CD4-positive, alpha-beta memory T cell (primary cell): ENCODE measurements at places on chromosomes 5 and 9.

DNA sequence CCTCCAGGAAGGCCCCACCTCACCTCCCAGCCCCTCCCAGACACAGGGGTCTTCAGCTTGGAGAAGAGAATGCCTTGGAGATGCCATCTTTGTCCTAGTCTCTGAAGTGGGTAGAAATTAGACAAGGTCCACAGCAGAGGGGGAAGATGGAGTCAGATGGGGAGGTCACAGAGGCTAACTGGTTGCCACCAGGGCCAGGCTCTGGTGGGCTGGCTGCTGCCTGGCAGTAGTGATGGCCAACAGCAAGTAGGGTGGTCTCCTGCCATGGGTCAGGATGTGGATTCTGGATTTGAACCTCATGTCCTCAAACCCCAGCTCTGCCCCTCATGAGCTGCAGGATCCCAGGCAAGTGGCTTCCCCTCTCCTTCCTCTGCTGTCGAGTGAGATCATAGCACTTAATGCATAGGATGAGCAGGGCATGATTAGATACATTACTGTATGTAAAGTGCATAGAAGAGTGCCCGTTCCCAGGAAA lies 38.7 kb upstream of the NEK6 start:
- no peak for DNase-seq

GRCh38 chr5:74136276-74136825 lies 504.2 kb downstream of the ENC1 start:
- no peak for DNase-seq

GRCh38 chr9:95105519-95106287 lies 211.8 kb downstream of the FANCC start:
- DNase-seq = no peak

DNA sequence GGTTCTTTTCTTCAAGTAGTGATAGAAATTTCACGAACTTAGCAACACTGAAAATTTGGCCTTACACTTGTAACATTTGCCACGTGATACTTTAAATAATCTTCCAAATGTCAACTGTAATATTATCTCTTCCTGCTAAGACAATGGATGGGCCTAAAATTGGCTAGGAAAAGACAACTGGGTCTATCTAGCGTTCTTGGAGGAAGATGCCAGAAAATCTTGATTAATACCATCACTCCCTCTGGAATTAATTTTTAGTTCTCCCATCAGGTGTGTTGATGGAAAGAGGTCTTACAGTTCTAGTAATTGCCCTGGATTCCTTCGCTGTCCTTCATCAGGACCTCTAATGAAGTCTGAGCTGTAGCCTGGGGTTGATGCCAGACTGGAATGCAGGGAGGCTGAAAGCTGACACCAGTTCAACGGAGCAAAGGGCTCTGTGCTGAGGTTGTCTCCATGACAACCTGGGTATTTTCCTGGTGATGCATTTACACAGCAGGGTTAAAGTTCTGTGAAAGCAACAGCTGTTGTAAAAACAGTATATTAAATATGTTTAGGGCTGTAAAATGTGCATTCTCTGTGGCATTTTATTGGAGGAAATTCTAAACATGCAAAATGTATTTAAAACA lies 92.3 kb downstream of the GAS1 start:
- DNase-seq = no peak

DNA sequence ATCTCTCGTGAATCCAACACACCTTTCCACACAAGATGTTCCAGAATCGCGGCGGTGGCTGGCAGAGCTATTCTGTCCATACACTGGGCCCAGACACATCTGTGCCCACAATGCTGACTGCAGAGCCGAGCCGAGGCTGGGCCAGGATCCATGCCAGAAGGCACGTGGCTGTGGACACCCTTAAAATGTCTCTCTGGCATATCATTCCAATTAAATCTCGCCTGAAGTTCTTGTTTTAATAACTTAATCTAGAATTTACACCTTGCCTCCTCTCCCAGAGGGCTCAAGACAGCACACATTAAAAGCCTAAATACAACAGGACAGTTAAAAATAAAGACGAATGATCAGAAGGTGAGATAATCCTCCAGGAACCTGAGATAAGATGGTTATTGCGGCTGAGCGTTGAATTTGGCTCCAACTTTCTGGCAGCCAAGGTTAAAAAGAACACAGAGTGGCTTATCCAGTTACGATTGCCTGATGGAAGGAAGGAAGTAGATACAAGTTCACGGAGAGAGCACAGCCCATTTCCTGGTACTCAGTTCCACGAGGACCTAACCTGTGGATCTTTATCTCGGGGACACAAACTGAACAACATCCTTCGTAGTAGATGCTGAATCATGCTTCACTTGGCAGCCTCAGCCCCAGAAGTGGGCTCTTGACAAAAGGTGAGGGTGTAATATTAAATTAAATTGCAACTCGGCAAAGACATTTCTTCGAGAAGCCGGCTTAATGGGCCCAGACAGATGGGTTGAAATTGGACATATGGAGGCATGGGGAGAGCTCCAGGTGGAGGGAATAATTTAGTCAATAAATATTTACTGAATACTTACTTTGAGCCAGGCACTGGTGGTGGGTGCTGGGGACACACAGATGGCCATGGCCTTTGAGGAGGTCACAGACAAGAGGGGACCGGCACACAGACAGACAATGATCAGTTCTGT lies 86.0 kb upstream of the TBC1D2 start:
- no peak for DNase-seq

GRCh38 chr5:74977471-74977870 lies 74.9 kb downstream of the GCNT4 start:
- DNase-seq = no peak

DNA sequence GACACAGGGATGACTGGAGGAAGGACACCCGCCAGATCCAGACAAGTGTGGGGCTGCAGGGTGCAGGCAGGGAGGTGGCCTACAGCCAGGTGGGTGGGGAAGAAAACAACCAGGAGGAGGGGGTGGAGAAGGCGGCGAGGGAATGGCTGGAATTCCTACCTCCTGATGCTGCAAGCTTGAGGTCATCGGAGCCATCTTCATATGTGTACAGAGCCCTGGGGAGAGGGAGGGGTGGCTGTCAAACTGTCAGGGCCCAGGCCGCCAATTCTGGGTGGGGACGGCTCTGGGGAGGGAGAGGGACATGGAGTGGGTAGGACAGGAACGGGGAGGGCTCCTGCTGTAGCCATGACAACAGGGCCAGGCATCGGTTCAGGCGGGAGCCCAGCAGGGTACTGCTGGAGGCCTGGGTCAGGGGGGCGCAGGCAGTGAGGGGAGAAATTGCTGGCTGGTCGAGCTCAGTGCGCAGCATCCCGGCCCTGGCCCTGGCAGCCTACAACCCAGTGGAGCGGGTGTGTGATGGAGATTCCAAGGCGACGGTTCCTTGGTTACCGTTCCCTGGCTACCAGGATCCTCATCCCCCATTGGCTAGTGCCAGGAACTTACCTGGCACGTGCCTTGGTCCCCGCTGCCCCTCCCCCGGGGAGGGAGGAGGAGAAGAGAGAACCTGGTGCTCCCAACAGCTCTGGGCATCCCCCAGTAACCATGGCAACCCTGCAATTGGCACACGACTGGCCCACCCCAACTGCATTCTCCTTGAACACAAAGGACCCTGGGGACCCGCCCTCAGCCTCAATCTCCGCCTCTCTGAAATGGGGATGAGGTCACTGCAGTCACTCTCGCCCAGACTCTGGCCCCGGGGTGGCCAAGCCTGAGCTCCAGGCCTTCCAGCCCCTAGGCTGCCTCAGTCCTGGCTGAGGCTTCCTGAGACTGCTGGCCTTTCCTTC lies 4.5 kb downstream of the DBN1 start:
- no peak for DNase-seq

GRCh38 chr5:68137511-68138140 lies 77.9 kb upstream of the PIK3R1 start:
- no peak for DNase-seq

GRCh38 chr5:57681942-57682341 lies 199.3 kb upstream of the ACTBL2 start:
- DNase-seq = no peak

DNA sequence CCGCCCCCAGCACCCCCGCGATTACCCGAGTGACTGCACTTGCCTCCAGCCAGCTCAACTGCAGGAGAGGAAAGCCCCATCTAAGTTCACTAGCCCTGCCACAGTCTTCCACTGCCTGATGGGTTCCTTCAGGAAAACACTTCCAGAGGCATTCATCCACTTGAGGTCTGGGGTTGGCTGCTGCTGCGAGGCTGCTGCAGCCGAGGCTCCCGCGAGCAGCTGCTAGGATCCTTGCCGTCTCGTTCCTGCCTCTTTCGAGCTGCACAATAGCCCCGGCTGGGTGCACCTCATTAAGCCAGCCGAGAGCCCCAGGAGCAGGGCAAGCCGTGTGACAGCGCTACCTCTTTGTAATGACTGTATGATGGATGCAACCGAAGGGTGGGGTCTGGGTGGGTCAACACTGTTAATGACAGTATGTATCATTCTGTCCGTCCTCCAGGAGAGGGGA lies 24.2 kb upstream of the ELAVL2 start:
- DNase-seq = no peak

DNA sequence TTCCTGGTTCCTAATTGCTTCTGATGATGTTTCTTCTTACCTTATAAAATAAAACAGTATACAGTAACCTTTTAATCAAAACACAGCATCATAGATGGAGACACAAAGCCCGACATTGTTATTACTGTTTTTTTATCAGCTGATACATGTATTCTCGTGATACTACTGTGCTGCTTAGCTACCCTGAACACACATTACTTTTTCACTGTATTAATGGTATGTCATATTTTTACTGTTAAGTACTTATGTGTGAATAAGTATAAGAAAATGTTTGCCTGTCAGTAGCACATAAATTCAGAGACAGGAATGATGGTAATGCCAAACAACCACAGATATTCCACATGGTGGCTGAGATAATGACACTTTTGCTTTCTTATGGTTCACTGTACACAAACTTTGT lies 68.7 kb downstream of the RAB24 start:
- no peak for DNase-seq

DNA sequence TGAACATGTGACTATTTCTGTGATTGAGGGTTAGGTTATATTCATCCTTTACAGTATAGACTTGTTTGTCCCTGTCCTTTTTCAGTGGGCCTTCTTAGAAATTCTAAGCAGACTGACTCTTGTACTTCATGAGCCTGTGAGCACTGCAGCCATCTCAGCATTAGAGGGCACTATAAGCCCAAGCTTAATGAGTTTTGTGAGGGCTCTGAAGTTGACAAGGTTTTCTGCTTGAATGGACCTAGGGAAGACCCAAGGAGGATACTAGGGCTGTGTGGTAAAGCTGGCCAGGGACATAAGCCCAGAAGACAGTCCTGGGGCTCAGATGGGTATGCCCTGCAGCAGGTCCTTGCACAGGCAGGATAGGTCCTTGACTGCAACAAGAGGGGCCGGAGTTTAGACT lies 126.5 kb downstream of the MRPS30 start:
- DNase-seq = no peak

GRCh38 chr5:159906463-159906862 lies 9.8 kb upstream of the ADRA1B start:
- no peak for DNase-seq

DNA sequence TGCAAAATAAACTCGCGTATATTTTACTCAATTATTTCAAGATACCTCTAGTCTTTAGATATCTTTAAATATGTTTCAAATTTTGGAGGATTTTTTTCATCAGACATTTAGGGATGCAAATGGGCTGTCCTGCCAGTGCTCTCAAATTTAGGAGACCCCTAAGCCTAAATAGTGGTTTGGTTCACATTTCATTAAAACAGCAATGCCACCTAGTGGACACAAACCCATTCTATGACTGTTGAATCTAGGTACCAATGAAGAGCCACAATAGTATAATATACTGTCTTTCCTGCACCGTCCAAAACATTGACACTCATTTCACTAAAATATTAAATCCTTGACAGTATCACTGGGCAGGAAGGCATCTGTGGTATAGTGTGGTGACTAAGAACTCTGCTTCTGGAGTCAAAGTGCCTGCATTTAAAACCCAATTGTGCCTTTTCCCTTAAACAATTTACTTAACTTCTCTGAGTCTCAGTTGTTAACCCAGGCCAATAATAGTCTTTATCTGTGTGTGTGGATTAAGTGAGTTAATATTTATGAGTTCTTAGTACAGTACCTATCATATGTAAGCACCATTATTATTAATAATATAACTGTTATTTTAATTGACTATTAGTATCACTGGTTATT lies 148.0 kb downstream of the RORB start:
- no peak for DNase-seq

DNA sequence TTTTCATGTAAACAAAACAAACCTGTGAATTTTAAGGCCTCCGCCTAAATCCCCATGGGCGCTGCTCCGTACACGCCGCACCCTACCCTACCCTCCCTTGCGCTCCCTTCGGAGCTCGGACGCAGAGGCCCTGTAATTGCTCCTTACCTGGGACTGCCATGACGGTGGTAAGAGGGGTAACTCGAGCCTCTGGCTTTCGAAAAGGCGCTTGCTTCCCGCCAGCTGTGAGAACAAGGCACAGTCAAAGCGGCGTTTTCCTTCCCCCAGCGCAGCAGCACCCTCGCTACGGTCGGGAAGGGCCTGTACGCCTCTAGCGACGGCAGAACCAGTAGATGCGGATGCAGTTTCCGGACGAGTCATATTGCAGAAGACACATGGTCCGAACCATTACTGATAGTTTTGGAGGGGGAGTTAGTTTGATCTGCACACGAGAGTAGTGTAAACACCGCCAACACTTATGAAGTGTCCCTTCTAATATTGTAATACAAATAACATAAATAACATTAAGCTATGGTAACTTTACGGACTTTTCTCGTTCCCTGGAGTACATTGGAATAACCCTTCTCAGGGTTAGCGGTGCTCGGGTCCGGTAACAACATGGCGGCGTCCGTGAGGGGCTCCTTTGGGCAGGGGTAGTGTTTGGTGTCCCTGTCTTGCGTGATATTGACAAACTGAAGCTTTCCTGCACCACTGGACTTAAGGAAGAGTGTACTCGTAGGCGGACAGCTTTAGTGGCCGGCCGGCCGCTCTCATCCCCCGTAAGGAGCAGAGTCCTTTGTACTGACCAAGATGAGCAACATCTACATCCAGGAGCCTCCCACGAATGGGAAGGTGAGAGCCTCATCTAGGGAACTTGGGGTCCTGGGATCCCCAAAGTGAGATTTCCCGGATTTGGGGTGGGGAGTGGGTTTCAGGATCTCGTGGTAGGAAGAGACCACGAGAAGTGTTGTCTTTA lies at the start of the genes CWC27 and SREK1IP1:
CWC27 (plus strand) TSS at position 573 of the 955 bp plus-strand sequence; CDS start at position 790, 217 bp downstream.
SREK1IP1 (minus strand) TSS at position 334 of the 955 bp plus-strand sequence; CDS start at position 160, 174 bp downstream.
- DNase-seq = peak; percentile 88

DNA sequence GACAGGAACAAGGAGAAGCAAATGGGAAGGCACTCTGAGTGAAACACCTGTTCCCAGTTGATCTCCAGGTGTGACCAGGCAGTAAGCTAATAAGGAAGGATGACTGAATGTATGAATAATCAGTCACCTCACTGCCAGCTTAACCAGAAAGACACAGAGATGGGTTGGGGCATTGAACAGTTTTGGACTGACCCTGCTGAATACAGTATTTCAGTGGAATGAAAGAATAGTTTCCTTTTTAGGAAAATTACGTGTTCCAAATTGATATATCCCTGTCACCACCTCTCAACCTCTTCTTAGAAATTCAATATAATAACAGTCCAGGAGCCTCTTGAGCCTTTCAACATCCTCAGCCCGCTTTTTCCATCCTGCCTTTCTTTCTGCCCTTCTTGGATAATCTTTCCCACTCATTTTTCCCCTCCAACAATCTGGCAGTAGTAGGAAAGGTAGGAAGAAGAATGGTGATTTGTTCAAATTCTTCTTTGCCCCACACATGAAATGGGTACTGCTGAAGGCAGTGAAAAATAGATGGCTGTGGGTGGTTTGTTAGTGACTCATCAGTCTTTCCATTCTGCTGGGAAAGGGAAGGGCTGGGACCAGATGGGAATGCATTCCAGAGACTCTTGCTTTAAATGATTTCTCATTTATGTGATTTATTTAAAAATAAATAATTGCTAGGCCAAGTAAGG lies 117.9 kb downstream of the ZSWIM6 start:
- DNase-seq = no peak

GRCh38 chr9:72305102-72305546 lies 59.9 kb downstream of the ZFAND5 start:
- DNase-seq = no peak

GRCh38 chr9:35105571-35106342 lies 2.8 kb upstream of the STOML2 start:
- DNase-seq = no peak
